Activated T-cell treated with anti-CD3 and anti-CD28 coated beads for 1 hour (primary cell): ENCODE measurements at places on chromosomes 12 and 14.

DNA sequence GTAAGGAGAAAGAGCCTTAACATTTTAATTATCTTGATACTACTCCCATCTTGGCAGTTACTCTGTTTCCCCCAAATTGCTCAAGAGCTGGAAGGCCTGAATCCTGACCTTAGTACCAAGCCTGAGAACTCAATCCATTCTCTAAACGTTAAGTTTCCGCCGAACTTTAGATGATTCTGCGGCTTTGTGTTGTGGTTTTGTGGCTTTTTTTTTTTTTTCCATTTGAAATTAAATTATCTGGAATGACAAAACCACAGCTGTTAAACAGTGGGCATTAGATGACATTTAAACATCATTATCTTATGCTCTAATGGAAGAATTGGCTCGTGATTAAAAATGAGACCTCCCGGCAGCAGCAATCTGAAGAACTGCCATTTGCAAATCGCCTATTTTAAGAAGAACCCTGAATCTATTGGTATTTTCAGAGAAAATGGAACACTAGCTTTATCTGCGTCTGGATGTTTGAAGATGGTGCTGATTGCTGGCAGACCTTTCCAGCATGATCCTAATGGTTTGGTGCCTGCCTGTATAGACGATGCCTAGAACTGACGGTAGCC, 38.4 kb downstream of the TMEM132C start:
- no peak for DNase-seq

DNA sequence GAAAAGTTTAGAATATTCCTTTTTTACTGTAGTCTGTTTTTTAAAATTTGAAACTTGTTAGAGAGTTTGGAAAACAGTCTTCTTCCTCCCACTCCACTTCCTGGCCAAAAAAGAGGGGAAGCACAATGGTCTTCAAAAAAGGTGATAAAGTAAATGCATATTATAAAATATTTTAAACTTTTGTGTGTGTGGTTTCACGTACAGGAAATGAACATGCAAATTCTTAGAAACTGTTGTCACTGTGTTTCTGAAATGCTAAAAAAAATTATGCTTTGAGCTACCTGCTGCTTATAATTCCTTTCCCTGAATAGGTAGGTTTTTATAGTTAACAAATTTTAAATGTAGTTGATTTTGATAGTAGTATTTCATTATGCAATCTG, 2.9 kb downstream of the FGFR1OP2 start:
- DNase-seq, result no peak

DNA sequence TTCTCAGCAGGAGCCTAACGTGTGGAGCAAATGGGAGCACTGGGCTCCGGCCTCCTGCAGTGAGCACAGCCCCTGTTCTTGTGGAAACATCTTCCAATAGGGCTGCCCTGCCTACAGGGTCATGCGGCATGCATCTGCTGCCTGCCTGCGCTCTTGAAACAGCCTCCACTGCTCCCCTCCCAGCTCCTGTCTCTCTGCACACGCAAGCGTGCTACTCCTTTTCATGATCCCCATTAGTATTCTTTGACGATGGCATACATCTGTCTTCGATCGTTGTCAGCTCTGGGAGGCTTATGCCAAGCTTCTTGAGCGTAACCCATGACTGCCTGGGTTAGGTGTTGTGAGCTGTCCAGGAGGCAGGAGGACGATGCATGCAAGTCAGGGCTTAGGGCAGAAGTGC, 23.1 kb downstream of the NTF3 start:
- no peak for DNase-seq

GRCh38 chr14:52299692-52300278, 14.3 kb upstream of the PTGER2 start:
- no peak for DNase-seq

GRCh38 chr14:104162495-104162894, 24.1 kb downstream of the KIF26A start:
- no peak for DNase-seq

DNA sequence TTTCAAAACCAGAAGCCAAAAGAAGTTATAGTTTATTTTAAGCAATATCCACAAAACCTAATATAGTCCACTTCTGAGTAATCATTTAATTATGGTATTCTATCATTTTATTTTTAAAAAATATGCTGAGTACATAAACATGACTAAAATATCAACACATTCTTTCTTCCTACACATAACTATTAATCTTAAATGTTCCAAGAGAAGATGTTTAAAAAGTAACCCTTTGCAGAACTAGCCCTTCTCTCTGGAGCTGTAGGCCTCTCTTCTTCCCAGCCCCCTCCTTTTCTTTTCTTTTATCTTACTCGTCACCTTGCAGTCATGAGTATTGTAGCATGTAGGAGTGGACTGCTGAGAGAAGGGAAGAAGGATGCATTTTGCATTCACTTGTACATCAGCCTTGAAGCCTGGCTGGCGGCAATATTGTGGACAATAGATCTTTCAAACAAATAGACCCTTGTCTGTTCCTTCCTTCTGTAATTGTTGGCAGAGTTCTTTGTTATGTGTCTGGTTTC, 941.9 kb downstream of the NRXN3 start:
- DNase-seq, result no peak

GRCh38 chr14:32813401-32813800, 125.3 kb upstream of the NPAS3 start:
- no peak for DNase-seq

DNA sequence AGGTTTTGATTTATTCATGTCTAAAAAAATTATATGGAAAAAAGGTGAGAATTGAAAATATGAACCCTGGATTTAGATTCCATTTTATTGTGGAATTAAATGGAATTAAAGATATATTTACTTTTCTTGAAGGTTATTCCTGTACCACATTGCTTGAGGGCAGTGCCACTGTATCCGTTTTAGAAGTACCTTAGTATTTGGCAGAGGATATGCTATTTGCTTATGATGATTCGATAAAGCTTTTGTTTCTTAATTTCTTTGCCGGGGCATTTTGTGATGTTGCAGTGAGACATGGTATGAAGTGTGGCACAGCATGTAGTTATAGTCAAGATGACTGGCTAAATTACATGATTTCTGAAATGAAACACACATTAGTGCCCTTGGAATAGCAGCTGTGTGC, 7.6 kb downstream of the TMTC2 start:
- DNase-seq, result no peak

GRCh38 chr14:76093077-76093476, 58.6 kb upstream of the GPATCH2L start:
- no peak for DNase-seq

- DNase-seq, result no peak
Observed at GRCh38 chr12:252636-253035, 10.0 kb downstream of the SLC6A13 start.

DNA sequence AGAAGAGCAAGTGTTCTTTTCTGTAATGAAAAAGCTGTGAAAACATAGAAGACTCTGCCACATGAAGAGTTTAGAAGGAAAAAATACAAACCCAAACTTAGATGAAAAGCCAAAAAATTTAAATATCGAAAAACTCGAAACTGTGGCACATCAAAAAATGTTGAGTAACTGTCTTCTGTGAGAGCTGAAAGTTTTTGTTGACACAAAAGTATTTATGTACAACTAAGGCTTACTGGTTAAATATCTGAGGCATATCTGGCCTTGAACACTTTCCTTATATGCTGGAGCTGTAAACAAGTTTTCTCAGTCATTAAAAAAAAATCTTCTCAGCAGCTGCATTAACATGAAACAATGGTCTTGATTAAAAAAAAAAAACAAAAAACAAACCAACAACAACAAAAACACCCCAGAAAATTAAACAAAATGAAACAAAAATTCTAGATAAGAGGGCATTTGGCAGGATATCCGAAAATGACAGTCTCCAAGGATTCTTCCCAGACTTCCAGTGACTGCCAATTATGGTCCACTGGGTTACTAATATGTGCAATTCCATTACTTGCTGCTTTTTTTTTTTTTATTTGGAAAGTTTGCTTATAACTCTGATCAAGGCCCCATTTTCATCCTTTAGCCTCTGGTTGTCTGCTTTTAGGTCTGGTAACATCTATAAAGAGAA, 84.7 kb upstream of the PAWR start:
- no peak for DNase-seq

GRCh38 chr12:12265035-12265434, 1.8 kb downstream of the LRP6 start:
- no peak for DNase-seq

DNA sequence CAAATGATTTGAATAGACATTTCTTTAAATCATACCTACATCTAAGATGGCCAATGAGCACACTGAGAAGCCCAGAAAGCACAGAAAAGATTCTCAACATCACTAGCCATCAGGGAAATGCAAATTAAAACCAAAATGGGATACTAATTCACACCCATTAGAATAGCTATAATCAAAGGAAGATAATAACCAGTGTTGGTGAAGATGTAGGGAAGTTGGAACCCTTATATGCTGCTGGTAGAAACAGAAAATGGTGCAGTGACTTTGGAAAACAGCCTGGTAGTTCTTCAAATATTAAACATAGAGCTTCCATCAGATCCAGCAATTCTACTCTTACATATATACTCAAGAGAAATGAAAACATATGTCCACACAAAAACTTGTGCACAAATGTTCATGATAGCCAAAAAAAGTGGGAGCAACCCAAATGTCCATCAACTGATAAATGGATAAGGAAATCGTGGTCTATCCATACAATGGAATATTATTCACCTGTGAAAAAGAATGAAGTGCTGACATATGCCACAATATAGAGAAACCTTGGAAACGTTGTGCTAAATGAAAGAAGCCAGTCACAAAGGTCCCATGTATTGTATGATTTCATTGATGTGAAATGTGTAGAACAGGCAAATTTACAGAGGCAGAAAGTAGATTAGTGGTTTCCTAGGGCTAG, 24.4 kb downstream of the SYNE3 start:
- DNase-seq, result no peak

- no peak for DNase-seq
Observed at GRCh38 chr12:123681605-123682004, 10.7 kb downstream of the TCTN2 start.

DNA sequence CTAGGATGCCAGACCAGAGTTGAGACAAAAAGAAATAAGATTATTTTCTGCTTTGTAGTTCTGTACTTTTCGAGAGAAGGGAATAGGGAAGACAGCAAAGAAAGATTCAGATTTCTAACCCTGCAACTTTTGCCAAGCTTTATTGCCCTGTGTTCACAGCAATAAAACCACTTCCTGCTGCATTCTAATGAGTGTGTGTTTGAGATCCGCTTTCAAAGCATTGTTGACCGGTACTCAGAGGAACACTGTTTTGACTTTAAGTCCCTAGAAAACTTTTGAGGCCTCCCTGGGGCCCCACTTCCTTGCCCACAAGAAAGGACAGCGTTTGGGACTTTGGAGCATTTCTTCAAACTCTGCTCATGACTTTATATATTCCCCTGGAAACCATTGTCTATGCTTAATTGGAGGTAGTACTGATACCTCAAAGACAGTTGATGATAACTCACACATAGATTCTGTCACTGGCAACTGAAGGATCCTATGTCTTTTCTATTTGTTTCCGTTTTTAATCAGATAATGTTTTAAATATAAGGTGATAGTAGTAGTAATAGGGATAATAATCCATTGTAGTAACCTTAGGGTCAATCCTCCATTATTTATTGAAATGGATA, 1.3 kb downstream of the RNASE6 start:
- DNase-seq, result no peak

DNA sequence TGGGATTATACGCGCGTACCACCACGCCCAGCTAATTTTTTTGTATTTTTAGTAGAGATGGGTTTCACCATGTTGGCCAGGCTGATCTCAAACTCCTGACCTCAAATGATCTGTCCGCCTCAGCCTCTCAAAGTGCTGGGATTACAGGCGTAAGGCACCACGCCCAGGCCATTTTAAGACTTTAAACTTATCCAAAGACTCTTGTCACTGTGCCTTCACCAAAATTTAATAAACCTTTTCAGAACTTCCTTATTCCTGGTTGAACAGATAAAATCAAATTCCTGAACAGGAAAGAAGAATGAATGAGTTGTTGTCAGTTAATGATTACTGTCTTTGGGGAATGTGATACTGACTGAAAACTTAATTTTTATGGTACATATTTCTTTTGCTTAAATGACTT, 37.8 kb downstream of the GIT2 start:
- no peak for DNase-seq

GRCh38 chr12:15584366-15585041, 204.7 kb downstream of the EPS8 start:
- no peak for DNase-seq

- no peak for DNase-seq
Observed at GRCh38 chr14:34605461-34605860, 24.5 kb downstream of the SNX6 start.

DNA sequence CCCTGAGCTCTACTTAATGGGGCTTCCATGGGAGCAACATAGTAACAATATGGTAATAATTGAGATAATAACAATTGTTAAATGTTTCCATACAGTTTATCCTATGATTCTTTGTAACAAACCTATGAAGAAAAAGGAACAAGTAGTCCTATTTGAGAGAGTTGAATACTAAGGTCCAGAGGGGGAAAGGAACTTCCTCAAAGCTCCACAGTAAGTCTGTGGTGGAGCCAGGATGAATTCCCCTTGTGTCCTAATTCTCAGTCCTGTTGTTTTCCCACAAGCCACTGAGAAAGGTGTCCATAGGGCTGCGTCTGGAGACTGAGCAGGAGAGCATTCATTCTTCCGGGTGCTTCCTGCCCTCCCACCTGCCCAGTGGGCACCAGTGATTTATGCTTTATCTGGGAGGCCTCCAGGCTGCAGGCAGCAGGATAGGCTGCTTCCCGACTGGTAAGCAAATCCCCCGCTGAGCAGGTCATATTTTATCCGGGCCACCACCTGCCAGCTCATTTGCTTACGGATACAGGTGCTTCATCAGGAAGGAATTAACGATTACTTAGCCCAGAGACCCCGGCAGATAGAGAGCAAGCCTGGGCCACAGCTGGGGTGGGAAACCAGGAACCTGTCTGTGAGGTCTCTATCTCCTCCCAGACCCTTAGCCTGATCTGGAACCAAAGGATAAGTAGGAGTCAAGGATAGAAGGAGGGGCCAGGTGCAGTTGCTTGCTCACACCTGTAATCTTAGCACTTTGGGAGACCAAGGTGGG, 33.9 kb upstream of the FAM222A start:
- DNase-seq, result no peak

- DNase-seq, result no peak
Observed at GRCh38 chr14:97771340-97772045, 974.3 kb downstream of the VRK1 start.

- no peak for DNase-seq
Observed at GRCh38 chr12:131793243-131794022, 34.8 kb upstream of the MMP17 start.
